BJ (cell line): ENCODE measurements at places on chromosomes 2 and 18. TPM values are rescaled to one million over a fixed set of nuclear protein-coding genes. Genes with fewer than 3 reads are reported as not detected.

DNA sequence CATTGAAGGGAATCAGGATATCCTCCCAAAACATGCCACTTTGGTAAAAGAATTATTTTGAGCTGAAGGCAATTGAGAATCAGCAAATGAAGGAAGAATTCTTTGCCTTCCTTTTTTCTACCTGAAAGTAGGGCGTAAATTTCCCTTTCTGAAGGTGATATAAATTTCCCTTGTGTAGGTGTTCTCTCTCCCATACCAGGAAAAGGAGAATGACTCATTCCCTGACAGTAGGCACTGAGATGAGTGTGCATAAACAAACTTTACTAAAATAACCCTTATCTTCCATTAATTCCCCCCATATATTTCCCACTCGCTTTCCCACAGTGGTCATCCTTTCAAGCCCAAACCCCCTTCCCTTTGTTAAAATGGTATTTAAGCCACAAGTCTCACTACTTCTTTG, 1339.0 kb downstream of the LRP1B start:
- no peak for DNase-seq

- no peak for DNase-seq
Measured at GRCh38 chr2:223641082-223641481, 38.9 kb upstream of the SCG2 start.

- no peak for DNase-seq
Measured at GRCh38 chr2:22454826-22455485, 930.0 kb upstream of the KLHL29 start.

- no peak for DNase-seq
Measured at GRCh38 chr2:181992776-181993175, 7.1 kb downstream of the PPP1R1C start.

GRCh38 chr2:76639171-76639680, 883.0 kb downstream of the LRRTM4 start:
- DNase-seq: no peak

DNA sequence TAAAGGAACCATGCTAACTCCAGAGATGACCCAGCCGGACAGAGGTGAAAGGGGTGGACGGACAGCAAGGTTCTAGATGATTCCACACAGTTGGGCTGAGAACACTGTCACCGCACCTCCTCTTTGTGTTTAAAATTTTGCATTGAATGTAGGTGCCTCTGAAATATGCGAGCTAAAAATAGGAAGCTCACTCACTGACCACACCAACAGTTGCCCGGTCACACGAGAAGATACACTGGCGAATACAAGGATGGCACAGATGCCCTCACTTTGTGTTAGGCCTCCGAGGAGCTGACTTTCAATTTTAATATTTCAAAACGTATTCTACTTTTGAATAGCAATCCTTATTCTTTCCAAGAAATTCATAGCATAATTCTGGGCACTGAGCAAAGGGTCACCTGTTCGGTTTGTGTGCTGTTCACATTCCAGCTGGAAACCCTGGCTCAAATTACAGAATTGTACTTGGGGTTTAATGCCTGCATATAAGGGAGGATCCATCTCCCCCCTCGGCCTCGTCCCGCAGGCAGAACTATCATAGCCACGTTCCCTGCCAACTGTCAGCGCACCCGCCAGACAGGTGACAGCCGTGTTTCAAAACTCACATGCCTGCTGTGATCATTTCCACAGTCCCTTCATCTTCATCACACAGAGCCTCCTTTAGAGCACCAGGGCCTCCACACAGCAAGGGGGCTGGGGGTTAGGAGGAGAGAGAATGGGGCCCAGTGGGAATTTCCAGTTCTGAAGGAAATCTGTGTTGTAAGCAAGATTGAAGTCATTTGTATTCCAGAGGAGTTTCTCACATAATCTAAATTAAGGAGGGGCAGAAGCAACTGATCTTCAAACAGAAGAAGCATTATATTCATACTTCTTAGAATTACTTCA, 48.2 kb downstream of the ADI1 start:
- no peak for DNase-seq

- no peak for DNase-seq
Measured at GRCh38 chr2:196951973-196952372, 25.5 kb upstream of the PGAP1 start.

DNA sequence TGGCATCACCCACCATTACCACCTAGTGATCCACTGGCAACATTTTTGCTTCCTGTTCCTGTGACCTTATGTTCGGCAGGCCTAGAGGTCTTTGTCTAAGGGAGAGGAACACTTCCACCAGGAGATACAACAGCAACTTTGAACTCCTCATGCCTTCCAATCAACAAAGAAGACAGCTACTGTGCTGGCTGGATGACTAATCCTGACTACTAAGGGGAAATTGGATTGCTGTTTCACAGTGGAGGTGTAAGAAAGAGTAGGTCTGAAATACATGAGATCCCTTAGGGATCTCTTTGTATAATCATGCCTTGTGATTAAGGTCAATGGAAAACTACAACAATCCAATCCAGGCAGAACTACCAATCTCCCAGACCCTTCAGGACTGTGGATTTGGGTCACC, 45.2 kb downstream of the EIF2AK3 start:
- DNase-seq: no peak

DNA sequence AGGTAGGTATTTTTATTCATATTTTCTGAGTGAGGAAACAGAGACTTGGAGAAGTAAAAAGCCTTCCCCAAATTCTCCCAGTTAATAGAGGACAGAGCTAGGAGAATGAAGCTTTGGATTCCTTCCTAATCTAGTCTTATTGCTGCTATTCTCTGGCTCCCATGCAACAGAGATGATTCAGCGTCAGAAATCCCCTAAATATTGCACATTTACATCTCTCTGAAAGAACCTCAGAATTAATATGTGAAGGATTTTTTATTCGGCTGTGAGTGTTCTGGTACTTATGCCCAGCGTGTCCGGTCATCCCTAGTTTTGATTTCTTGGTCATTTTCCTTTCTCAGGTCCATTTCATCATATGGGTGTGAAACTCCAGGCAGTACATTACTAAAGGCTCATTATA, 91.2 kb upstream of the SESTD1 start:
- DNase-seq: no peak

Gene ZC3H15
- polyA plus RNA-seq: 26.5 and 54.6 TPM in 2 replicates

Gene LRP2
- polyA plus RNA-seq: not detected in 2 replicates

DNA sequence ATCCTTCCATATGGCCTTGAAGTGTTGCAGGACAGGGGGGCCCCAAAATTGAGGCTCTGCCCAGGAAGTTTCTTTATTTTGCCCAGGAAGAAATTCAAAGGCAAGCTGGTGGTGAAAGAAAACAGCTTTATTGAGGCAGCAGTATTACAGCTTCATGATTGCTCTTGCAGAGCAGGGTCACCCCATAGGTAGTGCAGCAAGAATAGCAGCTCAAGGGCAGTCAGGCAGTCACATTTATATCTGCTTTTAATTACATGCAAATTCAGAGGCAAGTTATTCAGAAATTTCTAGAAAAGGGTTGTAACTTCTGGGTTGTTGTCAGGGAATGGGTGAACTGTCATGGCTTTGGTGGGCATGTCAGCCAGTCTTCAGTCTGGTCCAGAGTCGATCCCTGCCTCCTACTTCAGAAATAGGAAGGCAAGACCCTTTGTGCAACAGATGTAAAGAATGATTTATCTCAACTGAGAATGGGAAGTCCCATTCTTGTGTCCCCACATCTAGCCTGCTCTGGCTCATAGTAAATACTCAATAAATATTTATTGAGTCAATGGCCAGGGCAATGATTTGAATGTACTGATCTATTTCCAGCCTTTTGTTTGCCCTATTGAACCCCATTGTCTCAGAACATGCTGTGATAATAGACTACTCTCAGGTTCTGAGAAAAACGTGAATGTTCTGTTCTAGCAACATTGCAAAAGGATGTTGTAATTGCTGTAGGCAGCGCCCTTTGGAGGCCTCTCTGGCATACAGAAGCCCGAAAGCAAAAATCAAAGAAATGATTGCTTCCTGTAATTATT, 129.8 kb downstream of the MYO3B start:
- DNase-seq: no peak

- no peak for DNase-seq
Measured at GRCh38 chr18:41767960-41768359, 187.1 kb upstream of the PIK3C3 start.

- DNase-seq: no peak
Measured at GRCh38 chr2:207107551-207107950, 58.2 kb downstream of the KLF7 start.

DNA sequence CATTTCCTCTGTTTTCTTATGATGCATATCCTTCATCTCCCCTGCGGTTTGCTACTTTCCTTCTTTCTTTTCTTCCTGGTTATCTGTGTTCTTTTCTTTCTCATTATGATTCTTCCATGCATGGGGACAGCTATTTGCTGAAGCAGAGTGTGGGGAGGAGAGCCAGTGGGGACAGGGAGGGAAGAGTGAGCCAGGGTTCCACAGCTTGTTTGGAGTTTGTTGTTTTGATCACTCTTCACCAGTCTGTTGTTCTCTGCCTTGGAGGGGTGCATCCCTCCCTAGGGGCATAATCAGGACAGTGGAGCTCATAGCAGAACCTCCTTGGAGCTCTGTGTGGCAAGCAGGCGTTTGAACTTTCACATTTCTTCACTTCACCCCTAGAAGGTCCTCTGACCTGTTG, 68.0 kb downstream of the ADAM23 start:
- DNase-seq: no peak

Gene DNER
- 0.02 TPM in 2 replicates for polyA plus RNA-seq

DNA sequence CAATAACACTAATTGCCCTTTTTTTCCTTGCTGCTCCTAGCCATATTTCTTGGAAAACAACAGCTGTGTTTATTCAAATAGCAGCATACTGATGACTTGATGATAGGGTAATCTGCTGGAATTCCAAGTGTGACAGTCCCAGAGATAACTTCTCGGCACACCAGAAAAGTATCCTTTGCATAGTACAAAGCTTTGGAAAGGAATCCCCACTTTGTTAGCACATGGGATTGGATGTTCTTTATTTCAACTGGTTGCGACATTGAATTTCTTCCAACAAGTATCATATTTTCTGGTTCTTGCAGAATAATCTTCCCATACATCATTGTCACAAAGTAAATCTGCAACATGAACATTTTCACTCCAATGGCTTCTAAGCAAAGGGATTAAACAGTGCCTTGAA, 445.8 kb upstream of the ACVR2A start:
- DNase-seq: no peak

Gene TWIST2
- polyA plus RNA-seq: 110 and 127 TPM in 2 replicates

Gene MARCO
- polyA plus RNA-seq: not detected in 2 replicates

DNA sequence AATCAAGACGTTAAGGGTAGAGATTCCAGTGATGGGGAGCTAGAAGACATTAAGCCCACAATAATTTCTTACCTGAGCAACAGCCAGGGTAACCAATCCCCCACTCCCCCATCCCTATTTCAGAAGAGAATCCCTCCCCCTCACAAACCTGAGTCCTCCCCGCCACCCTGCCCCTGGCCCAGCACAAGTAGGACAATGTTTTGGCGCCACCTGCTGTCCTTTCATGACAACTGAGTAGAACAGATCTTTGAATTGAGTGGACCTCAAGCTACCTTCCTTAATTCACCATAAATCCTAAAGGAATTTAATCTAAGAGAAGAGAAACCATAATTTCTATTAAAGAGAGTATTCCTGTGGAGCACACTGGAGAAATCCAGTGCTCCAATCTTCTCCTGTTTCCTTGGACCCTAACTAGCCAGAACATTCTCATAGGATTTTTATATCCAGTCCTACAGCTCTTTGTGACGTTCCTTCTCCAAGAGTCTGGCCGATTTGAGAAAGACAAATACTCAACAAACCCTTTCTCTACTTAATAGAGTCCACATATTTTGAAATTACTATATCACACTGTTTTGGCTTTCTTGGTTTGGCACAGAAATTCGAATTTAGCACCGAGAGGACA, 41.1 kb downstream of the NHEJ1 start:
- no peak for DNase-seq

DNA sequence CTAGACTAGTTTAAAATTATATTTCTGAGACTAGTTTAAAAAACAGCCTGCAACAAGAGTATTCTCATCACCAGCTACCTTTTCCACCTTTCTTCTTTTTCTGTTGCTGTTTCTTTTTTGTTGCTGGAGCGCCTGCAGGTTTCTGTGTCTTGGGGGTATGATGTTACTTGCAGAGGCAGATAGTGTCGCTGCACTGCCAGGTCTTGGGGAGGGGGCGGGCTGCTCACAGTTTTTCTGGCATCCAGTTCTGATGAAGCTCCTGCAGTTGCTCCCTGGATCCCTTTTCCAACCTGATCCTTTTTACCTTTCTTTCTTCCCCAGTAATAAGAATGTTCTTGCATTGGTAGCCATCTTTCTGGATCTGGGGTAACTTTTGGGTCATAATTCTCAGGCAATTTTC, 8.0 kb upstream of the C18orf32 start:
- DNase-seq: no peak

Gene C2orf78
- polyA plus RNA-seq: not detected in 2 replicates

GRCh38 chr18:24876266-24876665, 415.8 kb downstream of the HRH4 start:
- DNase-seq: peak; percentile 87

DNA sequence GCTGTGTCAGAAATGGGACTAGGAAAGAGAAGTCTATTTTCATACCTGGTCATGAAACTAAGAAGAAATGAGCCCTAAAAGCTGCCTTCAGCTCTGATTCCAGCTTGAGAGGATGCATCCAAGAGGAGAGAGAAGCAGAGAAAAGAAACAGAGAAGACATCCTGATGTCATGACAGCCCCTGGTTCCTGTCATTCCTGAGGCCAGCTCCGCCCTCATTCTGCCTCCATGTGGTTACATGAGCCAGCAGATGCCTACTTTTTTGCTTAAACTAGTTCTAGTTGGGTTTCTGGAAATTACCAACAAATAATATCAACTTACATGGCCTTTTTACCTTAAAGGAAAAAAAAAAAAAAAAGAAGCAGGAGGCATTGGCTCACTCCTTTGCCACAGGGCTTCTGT, 14.1 kb upstream of the ACKR3 start:
- no peak for DNase-seq

- no peak for DNase-seq
Measured at GRCh38 chr2:73111073-73112025, 1.4 kb downstream of the RAB11FIP5 start.

DNA sequence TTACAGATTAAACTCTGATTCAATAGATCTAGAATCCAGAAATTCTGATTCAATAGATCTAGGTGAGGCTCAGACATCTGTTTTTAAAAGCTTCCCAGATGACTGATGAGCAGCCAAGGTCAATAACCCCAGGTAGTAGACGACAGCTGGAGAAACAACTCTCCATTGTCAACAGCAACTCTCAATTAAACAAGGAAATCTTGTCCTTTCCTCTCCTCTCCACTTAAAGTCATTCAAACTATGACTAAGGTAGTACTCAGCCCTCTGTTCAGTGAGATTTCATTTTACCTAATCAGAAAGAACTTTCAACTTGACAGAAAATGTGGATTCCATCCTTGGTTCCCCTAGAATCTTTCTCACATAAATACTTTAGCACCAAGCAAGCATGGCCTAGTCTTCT, 94.6 kb upstream of the SCG2 start:
- no peak for DNase-seq

DNA sequence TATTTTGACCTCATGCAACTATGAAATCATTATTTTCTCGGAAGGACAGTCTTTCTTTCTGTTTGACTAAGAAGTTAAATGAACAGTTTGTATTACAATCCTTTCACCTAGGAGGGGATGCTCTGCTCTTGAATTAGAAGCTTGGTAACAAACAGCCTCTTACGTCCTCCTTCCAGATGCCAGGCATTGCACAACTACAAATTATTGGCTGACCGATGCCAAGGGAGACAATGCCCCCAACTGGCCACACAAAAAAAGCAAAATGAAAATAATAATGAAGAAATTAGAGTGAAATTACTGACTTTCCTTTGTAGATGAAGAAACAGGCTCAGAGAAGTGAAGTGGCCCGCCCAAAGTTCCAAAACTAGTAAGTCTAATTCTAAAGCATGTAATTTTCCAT, 177.9 kb downstream of the CYRIA start:
- no peak for DNase-seq

Gene C2orf72
- polyA plus RNA-seq: 0.11 and 0.17 TPM in 2 replicates

- DNase-seq: no peak
Measured at GRCh38 chr18:23196119-23197007, 61.1 kb downstream of the CABLES1 start.
